ENCODE measurements at places on chromosomes 7 and 10. TPM values are rescaled to one million over a fixed set of nuclear protein-coding genes. Genes with fewer than 3 reads are reported as not detected.

Gene OR6V1
- total RNA-seq, result not detected

Gene ICA1
- total RNA-seq, result 2.9 TPM

DNA sequence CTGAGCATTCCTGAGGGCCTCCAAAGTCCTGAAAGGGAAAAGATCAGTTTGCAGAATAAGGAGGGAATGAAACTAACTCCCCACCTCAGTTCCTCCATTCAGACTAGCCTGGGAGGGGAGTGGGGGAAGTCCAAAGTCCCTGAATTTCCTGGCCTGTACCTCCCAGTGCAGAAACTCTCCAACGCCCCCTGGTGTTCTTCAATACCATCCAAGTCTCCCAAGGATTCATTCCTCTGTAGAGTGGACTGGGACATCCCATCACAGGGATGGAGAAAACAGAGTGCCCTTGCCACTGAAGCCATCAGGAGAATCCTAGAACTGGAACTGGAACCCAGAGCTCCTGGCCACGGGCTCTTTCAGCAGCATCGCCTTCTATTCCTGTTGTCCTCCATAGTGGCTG is 1.6 kb upstream of the COL13A1 start:
- H3K27me3 ChIP-seq, result peaks cover 18% of the 10 kb centered on the region
- H3K27ac ChIP-seq, result no peak overlapping the region
- DNase-seq, result no peak
- H3K4me3 ChIP-seq, result no peak overlapping the region

DNA sequence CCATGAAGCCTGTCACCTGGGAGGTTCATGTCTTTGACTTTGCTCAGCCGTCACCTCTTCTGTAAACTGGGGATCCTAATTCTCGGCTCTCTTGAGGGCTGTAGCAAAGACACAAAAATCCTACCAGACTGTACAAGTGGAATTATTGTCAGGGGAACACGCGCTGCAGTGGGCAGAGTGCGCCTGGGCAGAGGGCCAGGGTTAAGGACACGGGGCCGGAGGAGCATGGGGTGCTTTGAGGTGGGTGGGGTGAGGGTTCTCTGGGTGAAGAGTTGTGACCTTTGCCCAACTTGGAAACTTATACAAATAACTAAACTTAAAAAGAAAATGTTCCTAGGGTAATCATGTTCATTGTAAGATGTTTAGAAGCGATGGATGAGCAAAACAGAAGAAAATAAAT is 36.0 kb downstream of the PALD1 start:
- H3K27me3 ChIP-seq, result no peaks in the 10 kb centered on the region
- H3K36me3 ChIP-seq, result no peaks in the 10 kb centered on the region
- H3K4me1 ChIP-seq, result peaks cover 13% of the 10 kb centered on the region

- no peaks in the 10 kb centered on the region for H3K27me3 ChIP-seq
- DNase-seq, result no peak
- no peak overlapping the region for H3K4me3 ChIP-seq
- H3K27ac ChIP-seq, result no peak overlapping the region
- H3K4me1 ChIP-seq, result peaks cover 11% of the 10 kb centered on the region
- peaks cover 64% of the 10 kb centered on the region for H3K36me3 ChIP-seq
These were observed 130.7 kb downstream of the TRRAP start for GRCh38 chr7:99008921-99009530.

- H3K4me3 ChIP-seq, result no peak overlapping the region
- no peak overlapping the region for H3K27ac ChIP-seq
- no peaks in the 10 kb centered on the region for H3K36me3 ChIP-seq
- H3K4me1 ChIP-seq, result no peaks in the 10 kb centered on the region
These were observed 278.5 kb downstream of the DNAJB6 start for GRCh38 chr7:157615101-157615817.

- H3K27me3 ChIP-seq, result no peaks in the 10 kb centered on the region
- no peaks in the 10 kb centered on the region for H3K4me1 ChIP-seq
- DNase-seq, result no peak
- H3K4me3 ChIP-seq, result no peak overlapping the region
- no peak overlapping the region for H3K27ac ChIP-seq
- H3K36me3 ChIP-seq, result no peaks in the 10 kb centered on the region
These were observed 63.4 kb upstream of the POT1 start for GRCh38 chr7:124992851-124993562.
